ENCODE measurements at places on chromosomes 5 and 9.

- no peak for DNase-seq
Measured at GRCh38 chr9:95494416-95495371, 22.1 kb downstream of the PTCH1 start.

DNA sequence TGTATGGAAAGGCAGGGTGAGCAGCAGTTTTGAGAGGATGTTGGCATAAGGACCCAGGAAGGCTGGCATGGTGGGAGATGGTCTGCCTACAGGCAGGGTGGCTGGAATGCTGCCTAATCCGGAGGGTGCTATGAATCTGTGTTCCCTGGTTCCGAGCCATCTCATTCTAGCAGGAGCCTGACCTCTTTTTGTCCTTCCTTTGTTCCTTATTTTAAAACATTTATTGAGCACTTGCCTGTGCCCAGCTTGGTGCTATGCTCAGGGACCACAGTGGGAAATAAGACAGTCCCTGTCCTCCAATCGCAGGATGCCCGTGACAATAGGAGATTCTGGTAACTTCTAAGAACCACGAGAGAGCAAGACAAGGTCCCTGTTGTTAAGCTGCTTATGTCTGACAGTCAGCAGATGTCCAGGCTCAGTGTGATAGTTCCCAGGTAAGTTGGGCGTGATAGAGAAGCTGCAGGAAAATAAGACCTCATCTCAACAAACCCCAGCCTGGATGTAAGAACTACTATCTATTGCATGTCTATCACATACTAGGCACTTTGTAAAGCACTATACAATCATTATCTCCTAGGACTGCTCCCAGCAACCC, 9.1 kb upstream of the ZBTB34 start:
- DNase-seq, result no peak

GRCh38 chr9:110104261-110104809, 103.6 kb downstream of the C9orf152 start:
- DNase-seq, result no peak

DNA sequence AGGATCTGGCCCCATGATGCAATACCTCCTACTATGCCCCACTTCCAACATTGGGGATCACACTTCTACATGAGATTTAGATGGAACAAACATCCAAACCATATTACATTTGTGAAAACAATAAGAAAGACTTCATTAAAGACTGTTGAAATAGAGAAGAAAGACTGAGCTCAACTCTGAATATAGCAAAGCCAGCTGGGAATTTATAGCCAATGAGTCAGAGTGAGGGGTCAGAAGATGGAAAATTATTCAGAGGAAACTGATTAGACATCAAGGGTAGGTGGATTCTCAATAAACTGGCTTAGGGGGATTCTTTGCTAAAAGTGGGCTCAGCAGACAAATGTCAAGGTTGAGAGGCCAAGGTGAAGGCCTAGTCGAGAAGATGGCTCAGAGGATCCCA, 25.6 kb downstream of the BTF3 start:
- no peak for DNase-seq

DNA sequence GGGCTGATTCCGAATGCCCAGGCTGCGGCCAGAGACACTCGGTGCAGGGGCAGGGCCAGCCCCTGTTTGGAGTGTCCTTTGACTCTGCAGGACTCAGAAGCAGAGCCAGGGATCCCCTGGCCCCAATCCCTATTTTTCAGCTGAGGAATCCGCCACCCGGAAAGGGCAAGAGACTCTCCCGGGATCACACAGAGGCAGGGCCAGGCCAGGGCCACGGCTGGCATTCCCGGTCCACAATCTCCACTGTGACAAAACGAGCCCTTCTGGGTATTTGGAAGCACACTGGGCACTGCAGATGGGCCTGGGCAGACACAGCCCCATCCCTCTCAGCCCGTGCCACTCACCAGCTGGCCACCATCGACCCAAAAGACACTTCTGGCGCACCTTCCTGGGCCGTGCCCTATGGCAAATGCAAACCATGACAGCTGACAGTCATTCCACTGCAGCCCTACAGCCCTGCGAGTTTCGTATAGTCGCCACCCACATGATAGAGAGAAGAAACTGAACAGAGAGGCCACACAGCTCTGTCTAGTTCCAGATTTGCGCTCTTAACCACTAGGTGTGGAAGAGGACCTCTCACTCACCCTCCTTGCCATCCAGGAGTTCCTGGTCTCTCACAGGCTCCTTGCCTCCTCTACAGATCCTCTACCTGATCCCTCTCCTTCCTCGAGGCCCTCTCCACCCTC, 13.3 kb downstream of the NR5A1 start:
- DNase-seq, result no peak

DNA sequence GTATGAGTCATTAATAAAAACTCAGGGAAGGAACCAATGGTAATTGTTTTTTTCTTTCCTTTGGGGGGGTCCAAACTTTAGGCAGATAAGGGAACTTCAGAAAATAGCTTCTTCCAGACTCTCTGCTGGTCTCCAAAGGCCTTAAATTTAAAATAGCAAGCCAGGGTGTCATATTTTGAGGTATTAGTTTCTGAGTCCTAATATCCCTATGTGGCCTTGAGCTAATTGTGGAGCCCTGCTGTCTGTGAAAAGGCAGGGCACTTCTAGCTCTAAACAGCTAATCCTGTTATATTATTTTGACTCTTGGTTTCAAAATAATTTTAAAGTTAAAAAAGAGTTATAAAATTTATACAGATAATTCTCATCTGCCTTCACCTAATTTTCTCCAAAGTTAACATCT, 195.7 kb upstream of the PPP1R2B start:
- no peak for DNase-seq

GRCh38 chr5:151570512-151571269, 20.4 kb downstream of the FAT2 start:
- DNase-seq, result no peak

GRCh38 chr5:142807372-142807911, 37.3 kb downstream of the ARHGAP26 start:
- DNase-seq, result no peak

DNA sequence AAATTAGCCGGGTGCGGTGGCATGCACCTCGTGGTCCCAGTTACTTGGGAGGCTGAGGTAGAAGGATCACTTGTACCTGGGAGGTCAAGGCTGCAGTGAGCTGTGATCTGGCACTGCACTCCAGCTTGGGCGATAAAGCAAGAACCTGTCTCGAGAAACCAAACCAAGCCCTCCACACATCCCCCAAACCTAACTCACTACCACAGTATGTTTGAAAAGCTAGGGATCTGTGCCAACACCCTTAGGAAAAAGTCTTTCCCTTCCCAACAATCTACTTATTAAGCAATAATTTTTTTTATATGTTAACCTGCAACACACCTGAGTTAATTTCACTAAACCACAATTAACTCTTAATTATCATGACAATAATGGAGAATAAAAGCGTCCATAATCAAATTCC, 2.2 kb downstream of the UBTD2 start:
- no peak for DNase-seq

GRCh38 chr9:34773955-34774354, 64.0 kb upstream of the CCL21 start:
- DNase-seq, result no peak

- no peak for DNase-seq
Measured at GRCh38 chr9:130536701-130537107, 42.7 kb upstream of the FUBP3 start.

GRCh38 chr9:78171651-78172050, 64.2 kb upstream of the CEP78 start:
- DNase-seq, result no peak
